Right ventricle myocardium inferior (tissue), 1 donor: ENCODE measurements at places on chromosomes 1 and 21.

DNA sequence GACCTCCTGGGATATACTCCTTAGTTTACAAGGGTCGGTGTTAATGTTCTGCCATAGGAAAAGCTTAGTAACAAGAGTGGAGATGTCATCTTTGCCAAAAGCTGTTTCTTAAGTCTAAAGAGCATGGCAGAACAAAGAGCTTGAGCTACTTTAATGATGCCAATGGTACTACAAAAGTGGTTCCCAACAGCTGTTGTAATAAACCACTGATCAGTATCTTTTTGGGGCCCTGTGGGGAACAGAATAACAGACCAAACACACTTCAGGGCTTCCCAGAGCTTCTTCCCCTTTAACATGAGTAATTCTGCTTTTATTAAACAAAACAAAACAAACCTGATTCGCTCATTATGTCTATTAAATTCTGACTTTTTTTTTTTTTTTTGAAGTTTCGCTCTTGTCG is 116.3 kb downstream of the NCAM2 start:
- DNase-seq: no peak

DNA sequence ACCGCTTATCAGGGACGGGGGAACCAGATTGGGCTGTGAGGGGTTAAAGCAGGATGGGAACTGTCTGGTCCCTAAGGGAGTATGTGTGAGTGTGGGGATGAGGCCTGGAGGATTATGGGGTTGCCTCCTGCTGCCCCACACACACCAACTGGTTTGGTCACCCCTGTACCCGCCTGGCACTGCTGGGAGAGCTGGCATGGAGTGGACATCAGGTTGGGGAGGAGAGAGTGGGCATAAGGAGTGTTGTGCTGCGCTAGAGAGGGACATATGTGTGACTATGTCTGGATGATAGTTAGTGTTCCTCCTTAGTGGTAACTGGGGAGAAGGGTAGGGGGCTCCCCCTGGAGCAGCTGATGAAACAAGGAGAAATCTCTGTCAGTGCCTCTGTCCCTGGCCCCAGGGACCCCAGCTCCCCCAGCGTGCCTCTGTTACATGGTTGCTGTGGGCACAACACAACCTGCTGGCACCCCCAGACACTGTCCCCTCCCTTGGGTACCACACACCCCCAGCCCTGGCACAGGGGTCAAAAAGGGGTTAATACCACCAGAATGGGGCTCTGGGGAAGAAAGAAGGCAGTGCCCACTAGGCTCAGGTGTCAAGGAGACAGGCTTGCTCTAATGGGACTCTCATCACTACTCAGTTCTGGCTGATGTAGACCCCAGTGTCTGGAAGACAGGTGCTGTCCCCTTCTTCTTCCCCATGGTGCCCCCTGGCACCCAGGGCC is 1.9 kb downstream of the ZBTB7B start:
- no peak for DNase-seq

DNA sequence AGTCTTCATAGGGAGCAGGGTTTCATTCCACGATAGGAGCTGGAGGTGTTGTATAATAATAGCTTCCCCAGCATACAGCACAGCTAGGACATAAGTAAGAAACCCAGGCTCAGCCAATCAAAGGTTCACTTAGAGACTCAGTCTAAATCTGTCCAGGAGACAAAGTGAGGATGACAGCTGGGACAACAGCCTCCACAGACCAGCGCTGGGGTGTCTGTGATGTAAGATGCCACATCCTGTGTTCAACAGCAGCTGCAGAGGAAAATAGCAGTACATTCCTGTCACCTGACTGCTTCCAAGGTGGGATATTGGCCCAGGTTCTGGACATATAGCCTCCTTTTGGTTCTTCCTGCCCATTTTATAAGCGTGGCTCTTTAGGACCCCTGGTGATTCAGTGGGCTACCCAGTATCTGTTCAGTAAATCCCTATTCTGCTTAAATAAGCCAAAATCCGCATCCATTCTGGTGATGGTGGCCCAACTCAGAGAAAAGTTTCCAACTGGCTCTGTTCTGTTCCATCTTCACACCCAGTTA is 176.8 kb upstream of the SYT6 start:
- no peak for DNase-seq

DNA sequence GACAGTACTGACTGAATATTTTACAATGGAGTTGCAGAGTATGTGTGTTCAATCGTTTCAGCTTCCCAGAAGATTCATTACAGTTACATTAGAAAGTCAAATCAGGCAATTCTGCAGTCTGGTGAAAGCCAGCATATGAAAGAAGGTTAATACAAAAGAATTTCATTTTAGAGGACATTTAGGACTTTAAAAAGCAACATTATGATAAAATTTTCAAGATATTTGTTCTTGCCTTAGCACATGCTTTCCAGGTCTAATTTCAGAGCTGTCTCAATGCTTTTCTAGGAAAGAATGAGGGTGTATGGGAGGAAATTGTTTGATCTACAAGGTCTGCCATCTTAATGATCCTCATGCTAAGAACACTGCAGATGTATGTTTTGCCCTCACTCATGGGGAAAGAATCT is 63.2 kb downstream of the RERE start:
- DNase-seq: no peak

DNA sequence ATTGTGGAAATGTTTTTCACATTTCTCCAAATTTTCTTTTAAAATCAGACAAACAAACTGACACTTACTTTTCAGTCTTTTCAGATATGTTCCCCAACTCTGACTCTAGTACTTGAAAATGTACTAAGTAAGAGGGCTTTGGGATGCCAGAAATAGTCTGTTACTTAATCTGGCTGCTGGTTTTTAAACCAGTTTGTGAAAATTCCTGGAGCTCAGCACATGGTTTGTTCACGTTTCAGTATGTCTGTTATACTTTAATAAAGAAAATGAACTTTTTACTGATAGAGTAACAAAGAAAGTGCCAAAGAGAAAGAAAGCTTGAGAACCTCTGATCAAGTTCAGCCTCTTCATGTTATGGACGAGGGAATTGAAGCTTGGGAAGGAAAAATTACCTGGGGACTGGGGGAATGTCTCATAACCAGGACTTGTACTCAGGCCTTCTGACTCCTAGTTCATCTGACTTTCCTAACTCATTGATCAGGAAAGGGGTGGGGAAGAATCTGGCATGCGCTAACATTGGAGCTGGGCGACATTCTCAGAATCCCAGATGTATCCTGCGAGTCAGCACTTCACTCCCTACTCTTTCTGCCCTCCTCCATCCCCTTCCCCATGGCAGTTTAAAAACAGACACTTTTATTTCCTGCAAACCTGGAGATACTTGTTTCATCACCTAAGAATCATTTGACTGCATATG is 30.8 kb upstream of the DNAJC6 start:
- DNase-seq: no peak

DNA sequence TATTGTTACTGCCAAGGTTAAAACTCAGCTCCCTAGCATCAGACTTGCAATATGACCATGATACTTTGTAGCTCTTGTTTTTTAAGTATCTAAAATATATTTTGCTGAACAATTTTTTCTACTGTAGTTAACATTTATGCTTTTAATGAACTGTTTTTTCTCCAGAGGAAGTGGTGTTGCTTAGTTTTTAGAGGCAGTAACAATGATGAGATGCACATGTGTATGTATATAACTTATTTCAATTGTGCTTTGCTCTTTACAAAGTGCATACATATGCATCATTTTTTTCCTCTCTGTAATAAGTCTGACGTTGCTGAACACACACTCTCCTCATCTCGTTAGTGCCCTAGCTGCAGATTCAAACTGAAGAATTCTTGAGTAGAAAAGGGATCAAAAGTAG is 418.8 kb downstream of the ZP4 start:
- no peak for DNase-seq

- peak; percentile 89 for DNase-seq
These were observed 7.0 kb upstream of the POFUT2 start for GRCh38 chr21:45294509-45295291.
